ENCODE measurements at places on chromosomes 2 and 18.

GRCh38 chr2:64165706-64166105 lies 21.5 kb upstream of the PELI1 start:
- no peak for DNase-seq

- no peak for DNase-seq
Measured at GRCh38 chr2:191166756-191167445, 16.1 kb upstream of the STAT4 start.

DNA sequence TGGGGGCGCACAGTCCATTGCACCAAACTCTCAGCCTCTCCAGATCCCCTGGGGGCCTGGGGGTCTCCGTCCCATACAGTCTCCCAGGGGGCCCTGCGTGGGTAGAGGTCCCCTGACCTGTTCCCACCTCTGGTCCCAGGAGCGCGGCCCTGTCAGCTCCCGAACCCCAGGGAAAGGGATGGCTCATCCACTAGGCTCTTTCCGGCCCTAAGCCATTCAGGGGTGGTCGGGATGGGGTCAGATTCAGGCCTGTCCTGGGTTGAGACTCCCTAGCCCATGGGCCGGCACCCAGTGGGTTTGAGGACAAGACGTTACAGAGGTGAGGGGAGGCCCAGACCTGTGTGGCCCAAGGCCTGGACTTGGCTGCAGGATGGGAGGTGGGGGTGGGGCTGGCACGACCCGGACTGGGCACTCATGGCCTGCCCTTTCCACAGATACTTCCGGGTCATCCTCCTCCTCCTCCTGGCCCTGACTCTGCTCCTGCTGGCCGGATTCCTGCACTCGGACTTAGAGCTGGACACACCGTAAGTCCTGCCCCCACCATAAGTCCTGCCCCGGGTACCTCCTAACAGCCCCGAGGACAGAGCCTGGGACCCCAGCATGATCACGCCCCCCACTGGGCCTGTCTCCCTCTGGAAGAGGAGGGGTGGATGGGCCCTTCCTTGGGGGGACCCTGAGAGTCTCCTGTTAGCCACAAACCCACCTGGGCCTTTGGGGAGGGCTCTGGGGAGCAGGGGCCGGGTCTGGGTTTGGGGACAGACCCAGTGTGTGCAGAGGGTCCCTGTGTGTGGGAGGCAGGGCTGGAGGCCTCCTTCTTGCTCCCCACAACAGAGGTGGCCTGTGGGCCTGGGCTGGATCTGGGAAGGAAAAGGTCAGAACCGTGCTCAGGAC lies 10.1 kb upstream of the NEU4 start:
- no peak for DNase-seq

DNA sequence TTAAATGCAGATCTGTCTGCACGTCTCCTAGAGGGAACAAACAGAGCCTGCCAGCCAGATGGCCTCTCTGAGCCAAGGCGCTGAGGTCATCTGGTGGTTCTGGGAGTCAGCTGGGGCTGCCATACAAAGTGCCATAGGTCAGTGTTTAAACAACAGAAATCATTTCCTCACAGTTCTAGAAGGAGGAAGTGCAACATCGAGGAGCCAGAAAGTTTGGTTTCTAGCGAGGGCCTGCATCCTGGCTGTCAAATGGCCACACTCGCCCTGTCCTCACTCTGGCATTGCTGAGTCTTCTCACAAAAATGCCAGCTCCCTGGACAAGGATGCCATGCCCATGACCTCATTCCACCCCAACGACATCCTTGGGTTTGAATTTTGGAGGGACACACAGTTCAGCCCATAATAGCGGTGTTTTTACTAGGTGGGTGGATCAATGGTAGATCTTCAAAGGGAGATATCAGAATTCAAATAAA lies 59.6 kb downstream of the MYT1L start:
- DNase-seq, result no peak

- DNase-seq, result no peak
Measured at GRCh38 chr2:20145497-20146193, 79.3 kb downstream of the SDC1 start.

GRCh38 chr2:218396688-218397462 lies 2.8 kb upstream of the CTDSP1 start:
- DNase-seq, result peak; percentile 22

DNA sequence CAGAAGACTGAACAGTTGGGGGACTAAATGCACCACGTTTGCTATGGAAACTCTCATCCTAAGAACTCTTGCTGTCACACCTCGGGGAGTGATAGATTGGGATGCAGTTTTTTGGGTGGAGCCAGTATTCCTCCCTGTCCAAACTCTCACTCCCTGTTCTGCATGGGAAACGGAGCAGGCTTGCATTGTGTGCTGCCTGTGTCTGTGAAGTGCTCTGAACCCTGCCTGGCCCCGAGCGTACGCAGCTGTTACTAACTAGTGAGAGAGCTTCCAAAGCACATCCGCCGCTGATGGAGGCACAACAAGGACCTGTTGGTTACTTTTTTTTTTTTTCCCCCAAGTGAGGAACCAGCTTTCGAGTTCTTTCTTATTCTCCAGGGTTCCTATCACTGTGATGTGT lies 195.5 kb downstream of the ANAPC1 start:
- DNase-seq, result no peak

DNA sequence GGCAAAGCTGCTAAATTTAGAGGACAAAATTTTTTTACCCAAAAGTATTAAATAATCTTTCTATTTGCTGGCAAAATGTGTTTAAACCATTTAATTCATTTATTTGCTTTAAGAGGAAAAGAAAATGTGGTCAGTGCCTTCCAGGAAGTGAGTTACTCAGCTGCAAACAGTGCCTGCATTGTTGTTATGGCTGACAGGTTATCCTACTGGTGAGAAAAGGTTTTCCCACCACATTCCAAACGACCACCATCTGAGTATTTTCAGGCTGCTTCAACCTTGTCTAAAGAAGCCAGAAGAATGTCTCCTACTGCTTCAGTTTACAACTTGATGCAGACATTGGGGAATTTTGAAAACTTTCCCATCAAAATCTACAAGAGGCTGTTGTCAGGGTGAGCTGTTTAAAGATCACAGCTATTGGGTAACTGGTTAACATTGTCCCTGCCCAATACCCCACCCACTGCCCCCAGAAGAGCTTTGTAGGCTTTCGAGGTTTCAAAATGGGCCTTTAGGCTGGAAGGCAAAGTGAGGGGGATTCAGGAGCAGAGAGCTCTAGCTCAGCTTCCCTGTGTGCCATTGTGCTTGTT lies 461.3 kb upstream of the FANCL start:
- no peak for DNase-seq

DNA sequence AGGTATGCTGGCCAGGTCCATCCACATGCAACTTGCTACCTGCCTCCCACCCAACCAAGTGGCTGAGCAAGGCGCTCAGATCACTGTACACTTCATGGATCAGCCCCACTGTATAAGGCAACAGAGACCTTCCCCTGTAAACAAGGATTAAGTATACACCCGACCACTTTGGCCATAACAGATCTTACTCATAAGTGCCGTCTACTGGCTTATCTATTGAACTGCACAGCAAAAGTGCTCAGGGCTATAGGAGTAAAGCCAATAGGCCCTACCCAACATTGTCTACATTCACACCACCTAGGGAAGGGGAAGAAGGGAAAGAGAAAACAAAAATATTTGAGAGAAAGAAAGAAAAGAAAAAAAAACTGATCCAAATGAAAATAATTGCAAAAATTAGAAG lies 663.9 kb upstream of the LRRTM1 start:
- no peak for DNase-seq

- DNase-seq, result no peak
Measured at GRCh38 chr2:42918041-42918440, 125.7 kb upstream of the HAAO start.

DNA sequence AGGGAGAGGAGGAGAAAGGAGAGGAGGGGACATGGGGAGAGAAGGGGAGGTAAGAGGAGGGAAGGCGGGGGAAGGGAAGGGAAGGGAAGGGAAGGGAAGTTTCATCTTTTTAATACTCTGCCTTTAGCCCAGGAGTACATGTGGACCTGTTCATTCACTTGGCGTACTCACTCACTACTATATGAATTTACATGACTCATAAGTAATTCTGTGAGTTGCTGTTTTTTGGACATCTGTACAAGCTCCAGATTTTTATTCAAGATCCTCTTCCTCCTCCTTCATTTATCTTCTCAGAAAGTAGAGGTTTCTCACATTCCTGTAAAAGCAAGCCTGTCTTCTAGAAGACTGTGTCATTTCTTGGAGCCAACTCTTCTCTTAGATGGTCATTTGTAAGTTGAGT lies 84.6 kb downstream of the RDH14 start:
- DNase-seq, result no peak

DNA sequence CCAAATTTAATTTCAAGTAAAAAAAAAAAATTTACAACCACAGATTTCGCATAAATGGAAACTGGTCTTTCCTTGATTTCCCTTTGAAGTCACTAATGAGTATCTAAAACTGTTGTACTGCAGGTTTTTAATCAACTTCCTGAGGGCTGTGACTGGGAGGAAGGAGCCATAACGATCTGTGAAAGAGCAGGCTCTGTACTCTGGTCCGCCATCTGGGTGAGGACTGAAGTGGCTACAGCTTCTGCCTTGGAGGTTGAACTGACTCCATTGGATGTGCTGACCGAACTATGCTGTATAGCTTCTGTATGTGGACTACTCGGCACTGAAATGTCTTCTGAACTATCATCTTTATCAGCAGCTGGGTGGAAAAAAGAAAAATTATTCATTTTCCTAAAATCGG lies 69.3 kb upstream of the CHN1 start:
- DNase-seq, result no peak

- DNase-seq, result no peak
Measured at GRCh38 chr18:50183556-50183955, 11.4 kb downstream of the MYO5B start.

DNA sequence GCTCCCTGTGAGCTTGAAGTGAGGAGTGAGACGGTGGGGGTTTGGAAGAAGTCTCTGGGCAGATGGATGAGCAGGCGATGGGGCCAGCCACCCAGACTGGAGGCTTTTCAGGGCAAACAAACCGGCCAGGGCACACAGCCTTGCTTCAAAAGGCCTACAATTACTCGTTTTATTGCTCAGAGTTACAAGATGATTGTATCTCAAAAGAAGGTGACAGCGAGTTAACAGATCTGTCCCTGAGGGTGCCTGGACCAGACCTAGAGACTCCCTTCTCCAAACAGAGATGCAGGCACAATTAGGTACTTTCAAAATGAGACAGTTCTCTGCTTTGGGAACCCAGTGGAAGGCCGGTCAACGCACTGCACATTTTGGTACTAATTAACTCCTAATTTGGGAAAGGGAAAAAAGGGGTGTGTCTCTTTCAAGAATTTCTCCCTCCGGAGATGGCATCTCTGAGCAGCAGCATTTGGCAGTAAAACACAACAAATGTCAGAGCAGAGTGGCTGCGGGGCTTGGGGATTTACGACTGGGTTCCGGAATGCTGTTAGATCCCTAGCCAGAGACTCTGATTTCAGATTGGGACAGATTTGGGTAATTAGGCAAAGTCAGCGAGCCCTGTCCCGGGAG lies 226.7 kb downstream of the TTC32 start:
- no peak for DNase-seq

- DNase-seq, result no peak
Measured at GRCh38 chr18:13502585-13502984, 223.8 kb downstream of the FAM210A start.

- DNase-seq, result no peak
Measured at GRCh38 chr2:105176429-105176828, 65.1 kb upstream of the GPR45 start.

GRCh38 chr2:76159042-76159648 lies 448.4 kb upstream of the GCFC2 start:
- no peak for DNase-seq

- no peak for DNase-seq
Measured at GRCh38 chr2:113138428-113139322, 11.3 kb downstream of the IL1RN start.

GRCh38 chr2:174791746-174792280 lies 27.5 kb upstream of the CHRNA1 start:
- DNase-seq, result no peak

- DNase-seq, result no peak
Measured at GRCh38 chr2:46826569-46827245, 88.9 kb downstream of the MCFD2 start.

DNA sequence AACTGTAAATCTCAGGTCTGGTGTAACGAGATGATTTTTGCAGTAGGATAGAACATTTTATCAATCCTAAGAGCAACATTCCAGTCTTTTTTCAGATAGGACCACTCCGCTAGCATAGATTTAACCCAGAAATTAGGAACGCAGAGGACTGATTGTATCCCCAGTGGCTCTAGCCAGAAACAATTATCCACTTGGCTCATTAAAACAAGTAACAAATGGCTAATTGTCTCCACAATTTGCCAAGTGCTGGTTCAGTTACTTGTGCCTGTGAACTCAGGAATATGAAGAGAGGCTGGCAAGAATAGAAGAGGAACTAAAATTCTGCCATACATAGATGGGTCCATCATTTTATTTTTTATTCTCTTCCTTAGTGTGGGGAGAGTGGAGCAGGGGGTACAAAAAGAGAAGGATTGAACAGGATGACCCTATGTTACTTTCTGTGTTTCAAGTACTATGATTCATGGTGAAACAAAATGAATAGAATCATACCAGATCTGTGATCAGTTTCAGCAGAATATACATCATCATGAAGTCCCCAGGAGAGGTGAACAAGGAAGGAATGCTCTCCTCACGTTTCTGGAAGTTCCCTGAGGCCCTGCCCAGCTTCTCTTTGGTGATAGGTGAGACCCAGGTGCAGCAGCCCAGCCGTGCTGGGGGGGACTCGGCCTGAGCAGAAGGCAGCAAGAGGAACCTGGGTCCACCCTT lies 121.6 kb downstream of the ARL4C start:
- no peak for DNase-seq

GRCh38 chr2:211487733-211488132 lies 931.3 kb downstream of the CPS1 start:
- no peak for DNase-seq

GRCh38 chr2:118535171-118535817 lies 312.2 kb downstream of the EN1 start:
- no peak for DNase-seq

- DNase-seq, result no peak
Measured at GRCh38 chr2:221708902-221709301, 136.8 kb upstream of the EPHA4 start.

- no peak for DNase-seq
Measured at GRCh38 chr18:11284811-11285210, 135.4 kb upstream of the PIEZO2 start.

DNA sequence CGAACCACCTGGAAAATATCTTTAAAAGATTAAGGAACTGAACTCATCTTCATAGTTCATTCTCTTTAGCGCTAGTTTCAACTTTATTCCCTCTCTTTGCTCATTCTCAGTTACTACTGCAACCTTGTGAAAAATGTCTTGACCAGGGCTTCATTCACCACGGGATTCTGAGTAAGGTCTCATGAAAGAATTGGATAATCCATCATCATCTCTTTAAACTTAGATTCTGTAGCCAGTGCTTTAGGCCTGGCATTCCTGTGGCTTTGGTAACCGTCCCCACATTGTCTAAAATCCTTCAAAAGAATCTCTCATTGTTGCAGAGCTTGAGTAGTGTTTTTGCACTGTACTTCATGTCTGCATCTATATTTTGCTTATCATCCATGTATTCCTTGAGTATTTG lies 229.5 kb downstream of the ETAA1 start:
- no peak for DNase-seq

GRCh38 chr2:217250013-217250524 lies 390.2 kb upstream of the TNP1 start:
- no peak for DNase-seq

- no peak for DNase-seq
Measured at GRCh38 chr2:171086352-171087290, 74.1 kb downstream of the TLK1 start.

GRCh38 chr2:234372506-234372905 lies 124.4 kb downstream of the ARL4C start:
- no peak for DNase-seq
